ENCODE measurements at places on chromosomes 4 and X.

- no peak for DNase-seq
These were observed 262.4 kb downstream of the MID1IP1 start for GRCh38 chrX:39063702-39064101.

- no peak for DNase-seq
These were observed 74.2 kb downstream of the HS3ST1 start for GRCh38 chr4:11354531-11354930.

DNA sequence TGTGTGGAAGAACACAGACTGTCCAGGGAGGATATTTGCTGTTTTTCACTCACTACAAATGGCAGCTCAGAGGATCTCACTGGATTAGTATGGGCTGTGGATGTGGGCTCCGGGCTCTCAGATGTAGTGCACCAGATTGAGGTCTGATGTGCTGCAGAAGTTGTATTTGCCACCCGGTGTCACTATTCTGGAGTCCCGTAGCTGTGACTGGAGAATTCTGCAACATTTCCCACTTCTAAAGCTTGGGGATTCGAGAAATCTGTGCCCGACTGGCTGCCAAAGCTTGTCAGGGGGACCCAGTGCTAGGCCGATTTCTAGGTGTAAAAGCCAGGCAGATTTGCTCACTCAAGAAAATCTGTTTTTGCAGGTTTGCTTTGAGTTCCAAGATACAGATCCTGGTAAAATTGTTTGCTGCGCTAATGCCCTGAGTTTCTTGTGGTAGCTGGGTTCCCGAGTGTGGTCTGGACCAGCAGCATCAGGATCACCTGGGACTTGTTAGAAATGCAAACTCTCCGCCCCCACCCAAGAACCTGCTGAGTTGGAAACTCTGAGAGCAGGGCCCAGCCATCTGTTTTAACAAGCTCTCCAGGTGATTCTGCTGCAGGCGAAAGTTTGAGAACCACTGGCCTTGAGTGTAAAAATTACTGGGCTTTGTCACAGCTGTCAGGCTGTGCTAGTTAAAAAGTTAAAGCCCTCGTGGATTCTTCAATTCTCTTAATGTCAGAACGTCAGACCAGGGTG is 18.1 kb downstream of the KIT start:
- no peak for DNase-seq

DNA sequence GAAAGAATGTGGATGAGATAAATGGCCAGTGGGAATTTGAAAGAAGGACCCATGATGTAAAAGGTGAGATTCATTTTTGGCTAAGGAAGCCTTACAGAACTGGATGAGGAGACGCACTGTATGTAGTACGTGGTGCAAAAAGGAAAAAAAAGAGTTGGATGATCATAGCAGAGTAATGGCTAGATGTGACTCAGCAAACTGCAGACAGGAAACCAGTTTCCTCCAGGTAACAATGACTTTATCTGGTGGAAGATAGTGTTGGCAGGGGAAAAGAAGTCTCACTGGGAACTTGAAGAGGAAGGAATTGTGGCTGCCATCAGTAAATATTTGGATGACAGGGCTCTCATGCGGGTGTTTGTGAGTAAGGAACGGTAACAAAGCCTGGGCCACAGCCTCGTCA is 243.2 kb downstream of the CPE start:
- no peak for DNase-seq

DNA sequence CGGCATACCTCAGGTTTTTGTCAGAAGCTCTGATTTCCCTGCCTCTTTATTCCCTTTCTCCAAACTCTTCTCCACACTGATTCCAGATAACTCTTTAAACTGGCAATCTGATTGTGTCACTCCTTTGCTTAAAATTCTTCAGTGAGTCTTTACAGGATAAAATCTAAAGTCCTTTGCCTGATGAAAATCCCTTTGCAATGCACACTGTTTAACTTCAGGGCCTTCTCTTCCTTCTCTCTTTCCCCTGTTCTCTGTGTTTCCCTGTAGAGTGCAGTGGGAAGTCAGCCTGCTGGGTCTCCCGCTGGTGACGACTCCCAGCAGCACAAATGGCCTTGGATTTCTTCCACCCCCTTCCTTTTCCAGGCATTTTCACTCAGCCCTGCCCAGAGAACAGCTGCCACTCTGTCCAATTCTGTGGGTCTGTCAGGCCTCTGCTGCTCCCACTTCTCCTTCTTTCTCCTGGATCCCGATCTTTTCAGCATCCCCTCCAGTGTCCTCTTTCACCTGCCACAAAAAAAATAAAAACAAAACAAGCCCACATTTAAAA is 189.9 kb upstream of the NWD2 start:
- DNase-seq, result no peak

DNA sequence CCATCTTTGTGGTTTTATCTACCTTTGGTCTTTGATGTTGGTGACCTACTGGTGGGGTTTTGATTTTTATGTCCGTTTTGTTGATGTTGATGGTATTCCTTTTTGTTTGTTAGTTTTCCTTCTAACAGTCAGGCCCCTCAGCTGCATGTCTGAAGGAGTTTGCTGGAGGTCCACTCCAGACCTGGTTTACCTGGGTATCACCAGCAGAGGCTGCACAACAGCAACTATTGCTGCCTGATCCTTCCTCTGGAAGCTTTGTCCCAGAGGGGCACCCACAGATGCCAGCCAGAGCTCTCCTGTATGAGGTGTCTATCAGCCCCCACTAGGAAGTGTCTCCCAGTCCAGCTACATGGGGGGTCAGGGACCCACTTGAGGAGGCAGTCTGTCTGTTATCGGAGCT is 199.3 kb upstream of the WDFY3 start:
- DNase-seq, result peak; percentile 21

DNA sequence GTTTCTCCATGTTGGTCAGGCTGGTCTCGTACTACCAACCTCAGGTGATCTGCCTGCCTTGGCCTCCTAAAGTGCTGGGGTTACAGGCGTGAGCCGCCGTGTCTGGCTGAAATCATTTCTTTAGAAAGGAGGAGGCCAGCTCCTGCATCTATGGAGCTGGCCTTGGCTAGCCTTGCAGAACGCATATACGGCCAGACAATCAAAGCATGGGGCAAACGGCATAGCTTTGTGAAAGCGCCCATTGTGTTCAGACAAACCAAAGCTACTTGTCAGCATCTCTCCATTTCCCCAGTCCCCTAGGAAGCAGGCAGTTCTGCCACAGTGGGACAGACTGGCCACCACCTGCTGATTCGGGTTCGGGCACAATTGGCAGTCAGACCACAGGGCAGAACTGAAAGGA is 48.9 kb upstream of the IQSEC2 start:
- DNase-seq, result no peak

DNA sequence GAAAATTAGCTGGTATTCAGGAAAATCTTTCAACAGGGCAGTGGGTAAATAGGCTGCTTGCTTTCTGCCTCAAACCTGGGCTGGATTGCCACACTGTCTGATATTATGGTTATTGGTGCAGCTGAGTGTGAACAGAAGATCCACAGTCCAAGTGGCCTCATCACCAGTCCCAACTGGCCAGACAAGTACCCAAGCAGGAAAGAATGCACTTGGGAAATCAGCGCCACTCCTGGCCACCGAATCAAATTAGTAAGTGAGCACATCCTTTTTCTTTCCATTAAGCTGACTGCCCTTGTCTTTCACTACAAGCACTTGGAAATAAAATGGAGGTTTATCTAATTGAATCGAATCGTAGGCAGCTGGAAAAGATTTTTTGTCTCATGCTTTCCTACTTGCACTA is 204.7 kb downstream of the TLL1 start:
- no peak for DNase-seq

- no peak for DNase-seq
These were observed 52.2 kb downstream of the ADRA2C start for GRCh38 chr4:3818371-3818770.

- DNase-seq, result no peak
These were observed 261.9 kb downstream of the FRMPD4 start for GRCh38 chrX:12400218-12400617.

DNA sequence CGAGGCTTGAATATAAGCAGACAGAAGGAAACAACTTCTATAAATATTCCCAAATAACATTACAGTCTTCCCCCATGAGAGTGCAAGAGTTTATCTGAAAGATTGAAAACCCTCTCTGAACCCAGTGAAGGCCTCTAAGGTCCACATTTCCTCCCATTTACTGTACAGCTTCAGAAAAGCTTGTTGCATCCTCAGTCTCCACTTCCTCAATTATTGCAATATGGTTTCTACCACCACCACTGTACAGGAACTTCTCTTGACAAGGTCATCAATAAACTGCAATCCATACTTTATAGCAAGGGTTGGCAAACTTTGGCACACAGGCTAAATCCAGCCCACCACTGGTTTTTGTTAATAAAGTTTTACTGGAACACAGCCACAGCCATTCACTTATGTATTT is 239.0 kb downstream of the THOC2 start:
- DNase-seq, result no peak

- no peak for DNase-seq
These were observed 503.6 kb downstream of the IL1RAPL1 start for GRCh38 chrX:29090811-29091210.

DNA sequence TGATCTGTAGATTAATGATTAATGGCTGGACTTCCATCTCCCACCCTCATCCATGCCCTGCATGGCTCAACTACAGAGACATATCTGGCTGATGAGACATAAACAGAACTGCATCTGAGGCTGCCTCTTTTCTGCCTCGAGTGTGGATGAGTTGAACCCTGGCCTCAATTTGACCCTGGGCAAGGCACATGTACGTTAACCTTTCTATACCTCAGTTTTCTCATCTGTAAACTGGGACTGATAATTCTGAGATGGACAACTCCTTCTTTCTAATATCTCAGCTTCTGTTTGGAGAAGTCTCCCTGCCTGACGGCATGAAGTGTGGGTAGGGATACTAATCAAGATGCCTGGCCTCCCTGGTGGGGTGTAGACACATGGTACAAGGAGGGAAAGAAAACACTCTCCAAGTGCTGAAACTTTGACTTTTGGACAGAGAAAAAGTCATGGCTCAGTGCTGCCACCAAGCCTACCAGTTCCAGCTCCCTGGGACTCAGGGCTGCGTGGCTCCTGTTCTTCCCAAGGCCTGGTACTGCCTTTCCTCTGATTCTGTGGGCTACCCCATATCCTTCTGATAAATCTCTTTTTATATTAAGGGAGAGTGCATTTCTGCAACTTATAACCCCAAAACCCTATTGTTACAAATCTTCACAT is 64.4 kb downstream of the HAUS3 start:
- no peak for DNase-seq

GRCh38 chr4:165780735-165781134 is 92.3 kb upstream of the TLL1 start:
- DNase-seq, result no peak

DNA sequence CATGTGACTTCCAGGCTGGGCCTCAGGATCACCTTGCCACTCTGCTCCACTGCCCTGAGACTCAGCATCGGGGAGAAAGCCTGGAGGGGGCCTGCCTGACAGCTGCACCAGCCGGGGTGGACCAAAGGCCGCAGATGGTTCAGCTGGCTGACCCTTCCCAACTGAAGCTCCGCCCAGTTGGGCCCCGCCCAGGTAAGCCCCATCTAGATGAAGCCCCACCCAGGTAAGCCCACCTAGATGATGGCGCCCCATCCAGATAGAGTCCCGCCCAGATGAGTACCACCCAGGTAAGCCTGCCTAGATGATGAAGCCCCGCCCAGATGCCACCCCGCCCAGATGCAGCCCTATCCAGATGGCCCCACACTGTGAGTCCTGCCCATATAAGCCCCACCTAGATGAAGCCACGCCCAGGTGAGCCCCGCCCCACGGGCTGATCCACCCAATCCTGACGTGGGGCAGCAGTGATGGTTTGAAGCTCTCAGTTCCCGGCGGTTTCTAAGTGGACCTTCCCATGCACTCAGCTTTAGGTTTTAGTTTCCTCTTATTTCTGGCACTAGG is 10.0 kb downstream of the ZFYVE28 start:
- DNase-seq, result peak; percentile 82

DNA sequence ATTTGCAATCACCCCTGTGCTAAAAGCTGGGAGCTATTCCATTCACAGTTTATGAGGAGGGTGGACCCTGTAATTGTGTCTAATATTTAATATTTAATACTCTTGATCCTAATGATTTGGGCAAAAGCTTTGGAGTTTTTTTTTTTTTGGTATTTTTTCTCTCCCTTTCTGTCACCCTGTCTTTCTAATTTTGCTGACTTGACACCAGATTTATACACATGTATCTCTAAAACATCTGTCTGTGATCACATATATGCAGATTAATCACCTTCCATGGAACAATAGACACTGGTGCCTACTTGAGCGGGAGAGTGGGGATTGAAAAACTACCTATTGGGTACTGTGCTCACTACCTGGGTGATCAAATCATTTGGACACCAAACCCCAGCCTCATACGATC is 18.7 kb upstream of the ANTXR2 start:
- DNase-seq, result no peak

- no peak for DNase-seq
These were observed 186.8 kb downstream of the FAT4 start for GRCh38 chr4:125501568-125501967.

Measured in mucosa of descending colon (tissue), 3 donors.